SIG-M5 (cell line): ENCODE measurements at places on chromosomes 16 and 17.

GRCh38 chr17:51461578-51462004, 201.2 kb downstream of the UTP18 start:
- DNase-seq: no peak

GRCh38 chr17:29136998-29137730, 43.0 kb downstream of the MYO18A start:
- DNase-seq: no peak

GRCh38 chr16:69323415-69323814, 7.0 kb downstream of the PDF start:
- DNase-seq: no peak

DNA sequence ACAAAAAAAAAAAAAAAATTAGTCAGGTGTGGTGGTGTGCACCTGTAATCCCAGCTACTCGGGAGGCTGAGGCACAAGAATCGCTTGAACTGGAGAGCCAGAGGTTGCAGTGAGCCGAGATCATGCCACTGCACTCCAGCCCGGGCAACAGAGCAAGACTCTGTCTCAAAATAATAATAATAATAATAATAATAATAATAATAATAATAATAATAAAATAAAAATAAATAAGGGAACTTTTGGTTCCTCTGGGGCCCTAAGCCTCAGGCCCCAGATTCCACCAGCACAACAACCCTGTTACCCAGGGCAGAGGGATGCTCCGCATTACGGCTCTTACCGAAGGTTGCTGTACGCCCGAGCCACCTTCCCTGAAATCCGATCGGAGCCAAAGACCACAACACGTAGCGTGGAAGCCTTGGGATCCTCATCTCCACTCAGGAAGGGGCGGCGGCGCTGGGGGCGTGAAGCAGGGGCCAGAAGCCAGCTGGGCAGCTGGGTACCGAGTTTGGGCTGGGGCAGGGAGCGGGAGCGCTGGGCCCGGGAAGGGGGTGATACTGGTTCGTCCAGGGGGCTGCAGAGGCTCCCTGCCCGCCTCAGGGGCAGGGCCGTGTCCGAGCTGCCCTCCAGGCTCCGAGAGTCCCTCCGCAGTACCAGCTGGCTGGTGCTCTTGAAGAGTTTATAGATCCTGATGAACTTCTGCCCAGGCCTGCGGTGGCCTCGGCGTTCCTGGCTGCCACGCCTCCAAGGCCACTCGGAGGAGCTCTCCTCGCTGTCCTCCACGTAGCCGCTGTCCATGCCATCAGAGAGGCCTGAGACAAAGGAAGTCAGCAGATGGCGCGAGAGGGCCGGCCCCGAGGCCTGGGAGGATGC, 20.6 kb upstream of the PIK3R6 start:
- no peak for DNase-seq

GRCh38 chr17:17859909-17860765, 23.4 kb upstream of the SREBF1 start:
- no peak for DNase-seq

DNA sequence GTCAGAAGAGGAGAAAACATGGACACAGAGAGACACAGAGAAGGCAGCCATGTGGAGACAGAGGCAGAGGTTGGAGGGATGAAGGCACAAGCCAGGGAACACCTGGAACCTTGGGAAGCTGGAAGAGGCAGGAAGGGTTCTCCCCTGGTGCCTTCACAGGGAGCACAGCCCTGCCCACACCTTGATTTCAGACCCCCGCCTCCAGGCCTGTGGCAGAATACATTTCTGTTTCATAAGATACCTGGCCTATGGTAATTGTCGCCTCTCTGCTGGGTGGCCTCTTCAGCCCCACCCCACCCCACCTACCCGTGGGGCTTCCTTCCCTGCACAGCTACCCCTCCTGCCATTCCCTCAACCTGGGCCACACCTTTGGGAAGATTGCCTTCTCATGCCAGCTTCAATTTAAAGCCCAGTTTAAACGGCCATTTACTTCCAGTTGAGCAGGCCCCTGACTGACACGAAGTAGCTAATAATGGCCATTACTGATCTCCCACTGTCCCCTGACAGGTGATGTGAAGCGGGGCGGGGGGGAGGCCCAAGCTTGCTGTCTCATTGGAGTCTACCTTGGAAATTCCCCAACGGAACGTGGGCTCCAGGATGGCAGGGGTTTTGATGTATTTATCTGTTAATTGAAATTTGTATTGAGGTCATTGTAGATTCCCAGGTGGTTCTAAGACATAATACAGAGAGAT, 291.7 kb upstream of the FOXF1 start:
- DNase-seq: no peak

- no peak for DNase-seq
Observed at GRCh38 chr16:46857368-46857945, 26.5 kb upstream of the C16orf87 start.

- DNase-seq: no peak
Observed at GRCh38 chr16:10613785-10614485, 33.5 kb upstream of the EMP2 start.

DNA sequence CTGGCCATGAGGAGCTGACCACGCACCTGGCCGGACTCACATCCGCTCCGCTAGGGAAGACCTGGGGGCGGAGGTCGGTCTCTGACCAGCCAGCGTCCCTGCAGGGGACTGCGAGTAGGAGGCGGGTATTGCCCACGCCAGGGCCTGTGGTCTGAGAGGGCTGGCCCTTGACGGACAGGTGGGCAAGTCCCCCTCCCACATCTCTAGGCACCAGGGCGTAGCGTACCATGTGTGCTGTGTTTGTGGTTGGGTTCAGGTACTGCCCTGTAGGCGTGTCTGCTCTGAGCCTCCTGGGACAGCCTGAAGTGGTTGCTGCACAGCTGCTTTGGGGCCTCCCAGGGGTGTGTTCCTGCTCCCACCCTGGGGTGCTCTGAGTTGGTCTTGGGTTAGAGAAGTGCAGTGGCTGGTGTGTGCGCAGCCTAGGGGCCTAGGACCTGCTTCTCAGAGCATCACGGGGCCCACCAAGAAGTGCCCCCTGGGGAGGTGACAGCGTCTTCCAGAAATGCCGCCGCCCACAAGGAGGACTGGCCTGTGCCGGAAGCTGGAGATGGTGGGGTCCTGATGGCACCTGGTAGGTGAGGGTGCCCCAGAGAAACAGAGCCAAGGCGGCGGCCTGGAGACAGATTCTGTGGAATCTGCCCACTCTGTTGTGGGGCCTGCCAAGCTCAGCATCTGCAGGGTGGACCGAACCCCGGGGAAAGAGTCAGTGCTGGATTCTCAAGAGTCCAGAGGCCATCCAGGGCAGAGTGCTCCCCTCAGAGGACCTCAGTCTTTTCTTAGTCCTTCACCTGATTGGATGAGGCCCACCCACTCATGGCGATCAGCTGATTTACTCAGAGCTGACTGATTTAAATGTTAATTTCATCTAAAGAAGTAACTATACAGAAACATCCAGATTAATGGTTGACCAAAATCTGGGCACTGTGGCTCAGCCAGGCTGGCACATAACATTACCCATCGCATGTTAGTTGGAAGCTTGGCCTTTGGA, 48.3 kb downstream of the WDR45B start:
- no peak for DNase-seq

DNA sequence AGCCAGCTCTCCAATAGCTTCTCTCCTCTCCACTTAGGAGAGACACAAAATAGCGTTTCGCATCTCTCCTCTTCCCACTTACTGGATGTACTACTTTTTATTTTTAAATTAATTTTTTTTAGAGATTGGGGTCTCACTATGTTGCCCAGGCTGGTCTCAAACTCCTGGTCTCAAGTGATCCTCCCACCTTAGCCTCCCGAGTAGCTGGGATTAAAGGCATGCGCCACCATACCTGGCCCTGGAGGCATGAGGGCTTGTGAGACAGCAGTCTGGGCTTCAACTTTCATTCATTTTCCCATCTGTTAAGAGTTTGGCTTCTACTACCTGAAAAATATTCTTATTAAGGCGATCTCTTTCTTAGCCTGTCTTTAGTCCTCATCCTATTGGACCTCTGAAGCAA, 18.3 kb downstream of the SLC7A6OS start:
- no peak for DNase-seq

DNA sequence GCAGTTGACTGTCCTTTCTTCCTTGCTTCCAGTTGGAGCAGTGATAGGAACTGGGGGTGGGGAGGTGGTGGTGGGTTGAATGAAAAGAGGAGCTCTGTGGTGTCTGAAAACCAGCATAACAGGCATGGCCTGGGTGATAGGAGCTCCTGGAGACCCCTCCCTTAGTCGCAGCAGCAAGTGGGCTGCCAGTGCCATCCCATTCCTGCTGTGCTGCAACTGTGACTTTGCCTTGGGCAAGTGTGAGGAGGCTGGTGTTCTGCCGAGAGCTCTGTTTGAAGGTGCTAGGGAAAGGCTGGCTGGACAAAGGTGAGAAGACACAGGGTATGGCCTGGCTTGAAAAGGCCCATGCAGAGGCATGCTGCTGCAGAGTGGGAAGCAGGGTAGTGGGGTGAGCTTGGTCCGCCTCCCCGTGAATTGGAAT, 2.7 kb upstream of the CDK5R1 start:
- DNase-seq: no peak

GRCh38 chr16:11045846-11046245, 101.5 kb downstream of the CLEC16A start:
- DNase-seq: no peak

DNA sequence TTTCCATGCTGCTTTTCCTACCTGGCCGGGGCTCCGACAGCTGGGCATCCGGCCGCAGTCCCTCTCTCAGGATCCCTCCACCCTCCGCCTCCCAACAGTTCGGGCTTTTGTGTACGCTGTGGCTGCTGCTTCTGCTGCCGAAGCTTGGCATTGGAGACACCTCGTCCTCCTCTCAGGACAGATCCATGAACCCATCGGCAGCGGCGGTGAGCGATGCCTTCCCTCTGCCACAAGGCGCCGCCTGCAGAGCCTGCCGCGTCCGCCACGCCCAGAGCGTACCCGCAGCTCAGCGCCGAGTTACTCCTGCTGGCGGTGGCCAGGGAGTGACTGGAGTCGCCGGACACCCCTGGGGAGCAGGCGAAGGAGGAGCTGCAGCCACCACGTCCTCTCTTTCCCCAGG, 2032.8 kb downstream of the TP53TG3F start:
- DNase-seq: no peak

DNA sequence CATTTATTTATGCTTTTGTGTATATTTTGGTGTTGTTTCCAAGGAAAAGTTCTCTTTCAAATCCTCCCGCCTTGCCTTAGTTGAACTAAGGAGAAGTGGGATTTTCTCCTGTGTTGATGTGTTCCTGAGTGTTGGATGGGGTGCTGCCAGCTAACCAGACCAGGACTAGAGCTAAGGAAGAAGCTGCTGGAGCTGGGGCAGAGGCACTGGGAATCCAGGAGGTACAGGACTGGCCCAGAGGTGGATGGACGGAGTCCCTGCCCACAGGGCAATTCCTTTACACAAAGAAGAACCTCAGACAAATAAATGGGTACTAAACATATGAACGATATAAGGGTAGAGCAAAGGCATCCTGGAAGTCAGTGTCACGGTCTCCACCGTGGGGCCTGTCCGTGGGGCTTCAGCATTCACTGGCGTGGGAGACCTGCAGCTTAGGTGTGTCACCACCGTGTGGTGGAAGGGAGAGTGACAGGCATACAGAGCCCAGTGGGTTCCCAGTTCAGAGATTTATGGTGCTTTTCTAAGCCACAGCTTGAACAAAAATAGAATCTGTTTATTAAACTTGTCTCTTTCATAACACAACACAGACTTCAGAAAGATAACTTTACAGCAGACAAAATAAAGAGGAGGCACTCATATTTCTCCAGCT, 270.7 kb downstream of the NTN1 start:
- DNase-seq: no peak

DNA sequence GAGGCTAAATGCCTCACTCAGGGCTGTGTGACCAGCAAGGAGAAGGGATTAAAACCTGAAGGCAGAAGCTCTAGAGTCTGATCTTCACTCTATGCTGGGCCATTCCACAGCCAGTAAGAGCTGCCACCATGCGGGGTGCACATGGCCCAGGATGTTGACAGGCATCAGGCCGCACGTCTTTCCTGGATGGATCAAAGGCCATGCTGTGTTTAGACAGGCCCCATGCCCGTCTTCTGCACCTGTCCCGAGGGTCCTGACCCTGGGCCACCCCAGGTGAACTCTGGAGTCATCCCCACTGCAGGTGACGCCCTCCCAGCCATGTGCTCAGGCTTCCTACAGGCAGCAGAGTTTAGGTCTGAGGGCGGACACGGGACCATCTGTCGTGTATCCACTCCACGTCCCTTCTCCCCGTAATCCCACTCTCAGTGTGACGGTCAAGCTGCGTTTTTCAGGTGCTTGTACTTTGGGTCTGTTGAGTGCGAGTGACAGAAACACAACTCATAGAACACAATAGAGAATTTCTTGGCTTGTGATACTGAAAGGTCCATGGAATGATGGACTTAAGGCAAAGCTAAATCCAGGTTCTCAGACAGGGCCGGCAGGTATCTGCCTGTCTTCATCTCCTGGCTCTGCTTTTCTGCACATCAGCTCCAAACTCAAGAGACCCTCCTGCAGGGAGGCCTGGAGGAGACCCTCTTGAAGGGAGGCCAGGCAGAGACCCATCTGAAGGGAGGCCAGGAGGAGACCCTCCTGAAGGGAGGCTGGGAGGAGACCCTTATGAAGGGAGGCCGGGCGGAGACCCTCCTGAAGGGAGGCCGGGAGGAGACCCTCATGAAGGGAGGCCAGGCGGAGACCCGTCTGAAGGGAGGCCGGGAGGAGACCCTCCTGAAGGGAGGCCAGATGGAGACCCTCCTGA, 13.2 kb downstream of the ZNF469 start:
- DNase-seq: no peak
